ENCODE measurements at places on chromosomes 13 and 19.

GRCh38 chr13:78960881-78961280, 301.9 kb upstream of the OBI1 start:
- no peak for DNase-seq

- DNase-seq: no peak
These were observed 53.9 kb upstream of the GAS6 start for GRCh38 chr13:113917594-113918371.

- peak; percentile 37 for DNase-seq
These were observed 7.3 kb downstream of the PPP6R1 start for GRCh38 chr19:55251341-55252081.

GRCh38 chr13:76886292-76887075, at the start of gene KCTD12:
Gene KCTD12 (minus strand): TSS chr13:76886405. CDS start chr13:76886148, 257 bp downstream.
- DNase-seq: peak; percentile 65

GRCh38 chr13:61410669-61411297, 4.9 kb downstream of the PCDH20 start:
- no peak for DNase-seq

DNA sequence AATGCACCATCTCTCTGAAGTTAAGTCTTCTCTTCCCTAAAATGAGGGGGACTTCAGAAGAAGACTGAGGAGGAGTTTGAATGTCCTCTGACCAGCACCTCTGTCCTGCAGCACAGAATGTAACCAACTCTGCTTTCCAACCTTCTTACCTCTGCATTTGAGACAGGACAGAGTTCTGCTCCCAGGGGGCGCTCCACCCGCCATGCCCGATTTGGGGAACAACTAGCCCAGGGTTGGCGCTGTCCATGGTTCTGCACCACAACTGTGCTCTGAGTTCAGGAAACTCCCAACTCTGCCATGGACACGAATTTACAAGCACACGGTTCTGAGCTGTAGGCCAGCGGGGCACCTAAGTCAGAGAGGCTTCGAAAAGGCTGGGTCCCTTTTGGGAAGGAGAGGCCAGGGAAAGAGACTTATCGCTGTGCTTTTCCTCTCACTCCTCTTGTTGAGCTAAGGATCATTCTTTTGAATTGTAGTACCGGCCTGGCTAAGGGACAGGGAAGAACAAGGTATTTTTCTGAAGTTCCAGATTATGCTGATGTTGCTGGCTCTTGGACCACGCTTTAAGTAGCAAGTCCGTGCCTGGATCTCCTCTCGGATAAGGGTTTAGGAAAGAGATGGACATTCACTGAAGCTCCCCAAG, 22.2 kb downstream of the SIGLEC5 start:
- peak; percentile 42 for DNase-seq

DNA sequence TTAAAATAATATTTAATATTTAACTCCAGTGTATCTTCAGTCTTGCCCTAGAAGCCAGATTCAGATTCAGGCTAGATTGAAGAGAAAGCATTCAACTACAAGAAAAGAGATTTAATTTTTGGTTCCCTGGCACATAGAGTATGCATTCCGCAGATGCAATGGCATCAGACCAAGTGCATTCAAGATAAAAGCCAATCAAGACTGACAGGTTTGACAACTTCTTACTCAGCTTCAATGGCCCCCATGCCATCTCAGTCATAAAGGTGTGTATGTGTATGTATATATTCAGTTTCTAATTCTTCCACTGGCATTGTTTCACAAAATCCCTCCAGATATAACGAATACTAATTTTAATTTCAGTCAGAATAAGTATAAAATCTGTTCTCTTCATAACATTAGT, 650.8 kb upstream of the GPC6 start:
- DNase-seq: no peak

DNA sequence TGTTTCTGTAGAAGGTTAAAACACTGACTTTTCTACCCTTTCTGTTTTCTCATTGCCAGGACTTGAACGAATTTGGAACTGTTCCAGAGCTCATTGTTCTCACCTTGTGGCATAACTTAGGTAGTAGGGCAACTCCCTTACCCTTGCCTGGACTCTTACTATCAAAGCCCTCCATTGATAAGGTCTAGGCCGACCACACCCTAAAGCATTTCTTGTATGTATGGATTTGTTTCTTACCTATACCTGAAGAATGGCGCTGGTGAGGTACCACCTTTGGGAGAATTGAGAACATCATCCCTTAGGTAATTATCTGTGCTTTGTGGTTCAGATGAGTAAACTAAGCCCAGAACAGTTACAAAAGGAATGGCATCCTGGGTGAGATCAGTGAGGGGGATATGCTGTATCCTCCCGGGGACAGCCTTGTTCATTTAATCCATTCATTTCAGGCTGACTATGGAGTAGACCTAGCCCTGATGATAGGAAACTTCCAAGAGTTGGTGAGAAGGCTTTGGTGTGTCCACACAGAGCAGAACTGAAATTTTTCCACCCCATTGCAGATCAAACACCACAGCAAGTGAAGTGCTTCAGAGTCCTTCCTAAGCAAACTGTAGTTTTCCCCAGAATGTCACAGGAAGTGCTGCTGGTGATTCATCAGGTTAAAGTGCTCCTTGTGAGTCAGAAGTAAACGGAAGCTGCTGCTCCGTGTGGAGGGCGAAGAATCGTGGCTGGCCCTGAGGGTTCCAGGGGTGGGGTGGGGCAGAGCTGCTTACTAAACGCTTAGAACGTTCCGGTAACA, 113.0 kb downstream of the TEX26 start:
- DNase-seq: peak; percentile 41

All from T-helper 9 cell (primary cell).